ENCODE measurements at places on chromosomes 16 and 17.

GRCh38 chr17:3621146-3621720, 12.0 kb upstream of the TRPV1 start:
- DNase-seq: no peak

DNA sequence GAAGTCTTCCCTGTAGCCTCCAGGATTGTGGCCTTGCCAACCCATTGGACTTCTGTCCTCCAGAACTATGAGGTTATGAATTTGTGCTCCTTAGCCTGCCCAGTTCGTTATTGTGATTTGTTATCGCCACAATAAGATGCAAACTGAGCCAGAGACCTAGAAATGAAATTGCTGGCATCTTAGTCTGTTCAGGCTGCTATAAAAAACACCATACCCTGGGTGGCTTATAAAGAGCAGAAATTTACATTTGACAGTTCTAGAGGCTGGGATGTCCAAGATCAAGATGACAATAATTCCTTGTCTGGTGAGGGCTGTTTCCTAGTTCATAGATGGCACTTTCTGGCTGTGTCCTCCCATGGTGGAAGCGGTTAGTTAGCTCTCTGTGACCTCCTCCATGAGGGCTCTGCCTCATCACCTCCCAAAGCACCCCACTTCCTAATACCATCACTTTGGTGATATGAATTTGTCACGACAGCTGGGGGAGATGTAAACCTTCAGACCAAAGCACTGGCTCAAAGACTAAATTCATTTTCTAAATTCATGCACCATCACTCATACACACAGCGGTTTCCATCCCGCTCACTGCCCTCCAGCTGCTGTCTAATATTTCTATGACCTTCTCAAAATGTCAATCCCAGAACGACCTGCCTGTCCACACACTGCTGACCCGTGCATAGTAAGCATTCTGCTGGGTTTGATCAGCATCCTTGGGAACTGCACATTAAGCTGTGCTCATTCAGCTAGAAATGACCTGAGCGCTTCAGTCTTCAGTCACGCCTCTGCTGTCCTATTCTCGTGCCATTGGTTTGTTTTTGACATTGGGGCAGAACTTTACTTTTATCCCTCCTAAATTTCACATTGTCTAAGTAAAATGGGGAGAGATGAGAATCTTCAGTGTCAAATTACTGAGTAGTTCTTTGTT, 36.6 kb downstream of the GINS3 start:
- DNase-seq: no peak

- DNase-seq: no peak
These were observed 113.9 kb upstream of the MAF start for GRCh38 chr16:79714440-79714839.

GRCh38 chr16:73864868-73865267, 431.7 kb upstream of the PSMD7 start:
- no peak for DNase-seq

- no peak for DNase-seq
These were observed 242.1 kb upstream of the TNRC6C start for GRCh38 chr17:77716289-77716926.

- no peak for DNase-seq
These were observed 1.3 kb downstream of the CDRT4 start for GRCh38 chr17:15466131-15466530.

- no peak for DNase-seq
These were observed 240.3 kb upstream of the DYNLRB2 start for GRCh38 chr16:80300456-80300855.

GRCh38 chr16:29714972-29715371, 30.8 kb downstream of the C16orf54 start:
- DNase-seq: no peak

- no peak for DNase-seq
These were observed at the start of gene CNGB1 for GRCh38 chr16:57970970-57971369. Gene CNGB1, minus strand, starts transcription at chr16:57971128. Its CDS starts 3,842 bp downstream, at chr16:57967286.
